Activated T-cell treated with anti-CD3 and anti-CD28 coated beads for 4 hours (primary cell): ENCODE measurements at places on chromosomes 13 and 19.

GRCh38 chr19:46629546-46630025 lies 4.7 kb upstream of the PTGIR start:
- DNase-seq, result no peak

DNA sequence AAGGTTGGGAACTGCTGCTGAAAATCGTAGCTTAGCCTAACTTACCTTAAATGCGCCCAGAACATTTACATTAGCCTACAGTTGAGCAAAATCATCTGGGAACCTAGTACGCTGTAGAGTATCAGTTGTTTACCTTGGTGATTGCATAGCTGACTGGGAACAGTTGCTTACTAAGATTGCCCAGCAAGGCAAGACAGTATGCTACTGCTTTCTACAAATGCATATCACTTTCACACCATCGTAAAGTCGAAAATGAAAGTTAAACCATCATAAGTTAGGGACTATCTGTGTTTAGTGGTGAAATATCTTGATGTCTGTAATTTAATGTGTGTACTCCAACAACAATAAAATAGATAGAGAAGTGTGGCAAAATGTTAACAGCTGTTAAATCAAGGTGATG lies 1670.6 kb upstream of the PCDH20 start:
- DNase-seq, result no peak

GRCh38 chr13:79034341-79034740 lies 371.7 kb downstream of the RBM26 start:
- no peak for DNase-seq

- no peak for DNase-seq
Measured at GRCh38 chr13:31801088-31801487, 61.8 kb downstream of the RXFP2 start.

DNA sequence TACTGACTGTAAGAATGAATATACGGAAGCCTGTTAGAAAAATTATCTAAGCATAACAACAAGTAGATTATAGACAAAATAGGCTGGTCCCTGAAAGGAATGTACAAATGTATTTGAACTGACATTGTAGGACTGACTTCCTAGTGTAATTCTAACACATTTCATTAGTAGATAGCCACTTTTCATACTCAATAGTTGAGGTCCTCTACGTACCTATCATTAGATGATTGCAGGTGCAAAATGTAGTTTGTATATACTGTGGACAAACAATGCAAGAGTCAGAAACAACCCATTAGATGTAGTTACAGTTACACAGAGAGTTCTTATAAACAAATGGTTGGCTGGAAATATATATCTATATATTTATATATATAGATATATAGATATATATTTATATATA lies 402.3 kb upstream of the SLITRK6 start:
- DNase-seq, result no peak
